ENCODE measurements at places on chromosomes 1 and 21. TPM values are rescaled to one million over a fixed set of nuclear protein-coding genes. Genes with fewer than 3 reads are reported as not detected.

Gene SPATA1
- not detected for total RNA-seq

Gene GRIK1
- 0.19 TPM for total RNA-seq

Gene KCNJ10
- total RNA-seq, result not detected

Gene G0S2
- 25.2 TPM for total RNA-seq

Gene WNT9A
- 2.4 TPM for total RNA-seq

GRCh38 chr21:19228226-19228625 is 824.6 kb upstream of the TMPRSS15 start:
- H3K27ac ChIP-seq, result no peak overlapping the region
- no peak overlapping the region for H3K4me3 ChIP-seq
- no peaks in the 10 kb centered on the region for H3K4me1 ChIP-seq
- H3K36me3 ChIP-seq, result no peaks in the 10 kb centered on the region
- no peaks in the 10 kb centered on the region for H3K27me3 ChIP-seq

GRCh38 chr1:193519922-193520321 is 333.5 kb upstream of the B3GALT2 start:
- no peak for DNase-seq
- no peaks in the 10 kb centered on the region for H3K4me1 ChIP-seq
- no peaks in the 10 kb centered on the region for H3K27me3 ChIP-seq

DNA sequence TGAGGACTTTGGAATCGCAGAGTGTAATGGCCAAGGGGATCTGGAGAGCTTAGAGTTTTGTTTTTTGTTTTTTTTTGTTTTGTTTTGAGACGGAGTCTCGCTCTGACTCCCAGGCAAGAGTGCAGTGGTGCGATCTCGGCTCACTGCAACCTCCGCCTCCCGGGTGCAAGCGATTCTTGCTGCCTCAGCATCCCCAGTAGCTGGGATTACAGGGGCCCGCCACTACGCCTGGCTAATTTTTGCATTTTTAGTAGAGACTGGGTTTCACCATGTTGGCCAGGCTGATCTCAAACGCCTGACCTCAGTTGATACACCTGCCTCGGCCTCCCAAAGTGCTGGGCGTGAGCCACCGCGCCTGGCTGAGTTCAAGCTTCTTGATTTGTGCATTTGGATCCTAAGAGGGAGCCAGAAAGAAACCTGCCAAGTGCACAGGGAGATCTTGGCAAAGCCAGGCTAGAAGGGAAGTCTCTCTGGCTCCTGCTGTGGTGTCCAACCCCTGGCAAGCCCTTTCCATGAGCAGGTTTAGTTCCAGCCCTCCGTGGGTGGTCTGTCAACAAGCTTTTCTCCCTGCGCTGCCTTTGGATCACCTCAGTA is 852 bp downstream of the FAAH start:
- H3K27me3 ChIP-seq, result no peaks in the 10 kb centered on the region
- H3K36me3 ChIP-seq, result no peaks in the 10 kb centered on the region
- peaks cover 46% of the 10 kb centered on the region for H3K4me1 ChIP-seq
- H3K4me3 ChIP-seq, result peak overlapping the region; percentile 51
- H3K27ac ChIP-seq, result peak overlapping the region; percentile 68
- no peak for DNase-seq

- no peak overlapping the region for H3K27ac ChIP-seq
- no peaks in the 10 kb centered on the region for H3K36me3 ChIP-seq
- H3K27me3 ChIP-seq, result no peaks in the 10 kb centered on the region
- H3K4me1 ChIP-seq, result no peaks in the 10 kb centered on the region
Measured at GRCh38 chr1:186615332-186615731, 64.9 kb downstream of the PTGS2 start.

- H3K27me3 ChIP-seq, result no peaks in the 10 kb centered on the region
- H3K4me1 ChIP-seq, result no peaks in the 10 kb centered on the region
- no peak overlapping the region for H3K27ac ChIP-seq
- no peak for DNase-seq
- H3K4me3 ChIP-seq, result no peak overlapping the region
Measured at GRCh38 chr1:89975540-89976125, 19.3 kb upstream of the ZNF326 start.

- peaks cover 10% of the 10 kb centered on the region for H3K36me3 ChIP-seq
- no peaks in the 10 kb centered on the region for H3K27me3 ChIP-seq
- H3K4me1 ChIP-seq, result peaks cover 14% of the 10 kb centered on the region
Measured at GRCh38 chr1:6460301-6461050, 5.5 kb downstream of the TNFRSF25 start.

- no peaks in the 10 kb centered on the region for H3K36me3 ChIP-seq
- no peak overlapping the region for H3K4me3 ChIP-seq
- DNase-seq, result no peak
- H3K4me1 ChIP-seq, result peaks cover 6% of the 10 kb centered on the region
Measured at GRCh38 chr1:77825131-77825709, 45.8 kb downstream of the MIGA1 start.

- H3K27me3 ChIP-seq, result no peaks in the 10 kb centered on the region
- no peak overlapping the region for H3K4me3 ChIP-seq
- H3K36me3 ChIP-seq, result peaks cover 9% of the 10 kb centered on the region
Measured at GRCh38 chr1:15916916-15917315, 59.0 kb downstream of the ZBTB17 start.

GRCh38 chr1:55631509-55631908 is 416.3 kb upstream of the USP24 start:
- no peaks in the 10 kb centered on the region for H3K36me3 ChIP-seq
- DNase-seq, result no peak
- no peaks in the 10 kb centered on the region for H3K27me3 ChIP-seq
- no peak overlapping the region for H3K4me3 ChIP-seq

DNA sequence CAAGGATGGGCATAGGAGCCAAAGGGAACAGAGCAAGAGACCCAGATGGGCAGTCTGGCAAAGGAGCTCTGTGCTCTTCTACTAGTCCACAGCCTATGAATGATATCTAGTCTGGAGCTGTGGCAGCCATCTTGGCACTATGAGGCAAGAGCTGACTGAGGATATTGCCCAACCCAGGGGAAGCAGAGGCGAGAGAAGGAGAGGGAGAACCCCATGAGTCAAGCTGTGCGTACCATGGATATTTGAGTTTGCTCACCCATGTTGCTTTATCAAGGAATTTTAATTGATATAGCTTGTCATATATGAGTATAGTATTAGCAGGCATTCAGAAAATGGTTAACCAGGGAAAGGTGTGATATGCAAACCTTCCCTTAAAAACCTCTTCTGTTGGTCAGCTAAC is 420.9 kb downstream of the PRDM2 start:
- no peaks in the 10 kb centered on the region for H3K4me1 ChIP-seq
- no peaks in the 10 kb centered on the region for H3K36me3 ChIP-seq
- H3K27me3 ChIP-seq, result peaks cover 4% of the 10 kb centered on the region
- DNase-seq, result no peak

DNA sequence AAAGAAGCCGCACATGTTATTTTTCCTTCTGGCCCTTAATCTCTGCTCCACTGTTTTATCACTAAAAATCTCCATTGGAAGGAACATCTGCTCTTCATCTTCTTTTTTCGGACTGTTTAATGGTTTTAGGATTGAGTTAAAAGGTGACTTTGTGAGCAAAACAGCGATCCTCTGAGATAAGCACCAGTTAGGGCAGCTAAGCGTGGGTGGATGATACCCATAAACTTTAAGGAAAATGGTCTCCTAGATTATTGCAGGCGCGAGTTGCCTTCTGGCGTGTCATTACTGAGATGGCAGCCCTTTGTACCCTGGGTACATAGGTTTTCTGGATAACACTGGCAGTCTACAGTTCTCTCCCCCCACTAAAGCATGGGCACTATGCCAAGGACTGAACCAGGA is 44.0 kb upstream of the HMGB4 start:
- H3K27me3 ChIP-seq, result no peaks in the 10 kb centered on the region
- H3K4me3 ChIP-seq, result no peak overlapping the region
- no peak overlapping the region for H3K27ac ChIP-seq
- peaks cover 6% of the 10 kb centered on the region for H3K4me1 ChIP-seq

DNA sequence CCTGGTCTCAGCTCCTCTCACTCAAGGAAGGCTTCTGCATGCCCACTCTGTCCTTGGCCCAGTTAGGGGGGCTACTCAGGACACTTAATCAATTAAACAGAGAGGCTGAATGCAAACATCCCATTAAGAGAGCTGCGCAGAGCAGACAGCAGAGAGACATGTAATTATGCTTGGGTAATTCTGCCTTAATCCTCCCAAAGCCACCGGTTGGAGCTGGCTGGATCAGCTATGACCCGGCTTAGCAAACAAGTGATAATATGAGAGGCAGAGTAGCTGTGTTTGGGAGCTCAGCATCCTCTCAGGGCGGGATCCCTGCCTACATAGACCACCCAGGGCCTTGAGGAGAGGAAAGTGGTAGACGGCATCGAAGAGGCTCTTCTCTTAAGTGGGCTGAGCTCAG is 183.2 kb downstream of the GRIK3 start:
- no peak overlapping the region for H3K4me3 ChIP-seq
- H3K27ac ChIP-seq, result no peak overlapping the region
- no peaks in the 10 kb centered on the region for H3K27me3 ChIP-seq

DNA sequence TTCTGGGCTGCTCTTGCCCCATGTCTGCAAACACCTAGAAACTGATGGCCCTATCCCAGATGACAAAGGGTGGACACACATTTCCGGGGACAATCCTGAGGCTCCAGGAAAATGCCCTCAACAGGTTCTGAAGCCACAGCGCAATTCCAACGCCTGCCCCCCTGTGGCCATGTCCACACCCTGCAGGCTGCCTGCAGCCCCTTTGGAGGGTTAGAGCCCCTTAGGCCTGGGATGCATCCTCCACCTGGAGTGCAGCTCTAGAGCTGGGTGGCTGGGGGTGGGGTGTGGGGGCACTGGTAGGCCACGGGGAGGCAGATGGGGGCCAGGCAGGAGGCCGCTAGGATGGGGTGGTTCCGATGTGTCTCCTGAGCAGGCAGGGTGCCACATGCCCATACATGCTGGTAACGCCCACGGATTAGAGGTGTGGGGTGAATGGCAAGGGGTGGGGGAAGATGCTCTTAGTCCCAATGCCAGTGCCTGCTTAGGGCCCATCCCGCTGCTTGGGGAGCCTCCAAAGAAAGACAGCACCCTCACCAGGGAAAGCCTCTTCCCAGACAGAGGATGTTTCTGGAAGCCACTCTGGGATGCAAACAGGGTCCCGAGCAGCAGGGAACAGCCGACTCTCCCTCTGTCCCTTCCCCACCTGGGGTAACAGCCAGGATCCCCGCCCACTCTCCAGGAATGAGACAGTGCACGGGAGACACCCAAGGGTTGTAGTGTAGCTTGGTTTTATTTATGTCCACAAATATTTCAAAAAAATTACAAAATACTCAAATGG is 34.0 kb downstream of the SLC45A1 start:
- H3K36me3 ChIP-seq, result peaks cover 16% of the 10 kb centered on the region
- H3K4me3 ChIP-seq, result no peak overlapping the region
- H3K4me1 ChIP-seq, result peaks cover 17% of the 10 kb centered on the region

DNA sequence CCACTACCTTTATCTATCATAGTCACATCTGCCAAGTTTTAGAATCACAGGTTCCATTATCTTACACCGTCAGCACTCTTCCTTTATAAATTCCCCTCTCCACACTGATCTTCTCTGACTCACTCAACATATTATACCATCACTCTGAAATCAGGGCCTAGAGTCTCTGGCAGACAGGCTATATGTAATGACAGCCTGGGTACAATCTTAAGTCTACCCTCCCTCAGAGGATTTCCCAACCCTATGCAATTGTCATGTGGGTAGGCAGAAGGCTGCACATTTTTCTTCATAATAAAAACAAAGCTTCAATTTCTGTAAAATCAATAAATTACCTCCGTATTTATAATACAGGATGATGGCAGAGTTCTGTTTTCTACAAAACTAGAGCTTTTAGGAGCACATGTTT is 138.0 kb downstream of the RERE start:
- DNase-seq, result no peak
- no peaks in the 10 kb centered on the region for H3K27me3 ChIP-seq
- H3K27ac ChIP-seq, result no peak overlapping the region
- peaks cover 63% of the 10 kb centered on the region for H3K4me1 ChIP-seq
- H3K4me3 ChIP-seq, result no peak overlapping the region

DNA sequence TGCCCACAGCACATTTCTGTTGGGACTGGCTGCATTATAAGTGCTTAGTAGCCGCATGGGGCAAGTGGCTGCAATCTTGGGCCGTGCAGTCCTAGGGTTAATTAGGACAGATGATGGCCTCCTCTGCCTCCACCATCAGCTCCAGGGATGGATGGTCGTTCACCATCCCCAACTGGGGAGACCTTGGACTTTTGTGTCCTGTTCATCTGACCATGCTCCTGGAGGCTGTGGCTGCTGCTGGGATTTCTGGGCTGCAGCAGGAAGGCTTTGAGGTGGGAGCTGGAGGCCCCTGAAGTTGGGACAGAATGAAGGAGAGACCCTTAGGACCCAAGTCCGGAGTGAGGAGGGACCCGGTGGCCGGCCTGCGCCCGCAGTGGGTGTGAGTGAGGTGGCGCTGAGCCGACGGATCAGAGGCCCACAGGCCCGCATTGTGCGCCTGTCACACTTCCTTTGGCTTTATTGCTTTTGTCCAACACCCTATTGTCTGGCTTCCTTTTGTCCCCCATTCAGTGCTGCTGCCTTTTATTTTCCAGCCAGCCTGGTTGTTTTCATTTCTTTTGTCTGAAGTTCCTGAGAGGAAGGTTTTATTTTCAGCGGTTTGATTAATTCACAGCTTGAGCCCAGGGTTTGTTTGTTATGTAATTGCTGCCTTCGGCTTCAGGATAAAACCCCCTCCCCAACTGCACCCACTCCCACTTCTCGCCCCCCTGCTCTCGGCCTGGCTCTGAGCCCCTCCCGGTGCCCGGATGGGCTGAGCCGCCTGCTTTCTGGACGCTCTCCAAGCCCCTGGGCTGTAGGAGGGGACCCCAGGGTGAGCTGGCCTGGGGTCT is 35.6 kb downstream of the SOX13 start:
- H3K4me1 ChIP-seq, result peaks cover 83% of the 10 kb centered on the region
- H3K27me3 ChIP-seq, result no peaks in the 10 kb centered on the region
- H3K4me3 ChIP-seq, result no peak overlapping the region
- H3K27ac ChIP-seq, result peak overlapping the region; percentile 60

GRCh38 chr1:236773919-236774318 is 21.2 kb upstream of the MTR start:
- H3K27ac ChIP-seq, result no peak overlapping the region
- H3K4me1 ChIP-seq, result no peaks in the 10 kb centered on the region
- H3K4me3 ChIP-seq, result no peak overlapping the region
- H3K27me3 ChIP-seq, result no peaks in the 10 kb centered on the region

GRCh38 chr1:153100245-153100644 is 5.9 kb upstream of the SPRR2E start:
- no peak overlapping the region for H3K4me3 ChIP-seq
- no peak for DNase-seq
- no peaks in the 10 kb centered on the region for H3K4me1 ChIP-seq
- no peaks in the 10 kb centered on the region for H3K36me3 ChIP-seq
- H3K27ac ChIP-seq, result peak overlapping the region; percentile 56

DNA sequence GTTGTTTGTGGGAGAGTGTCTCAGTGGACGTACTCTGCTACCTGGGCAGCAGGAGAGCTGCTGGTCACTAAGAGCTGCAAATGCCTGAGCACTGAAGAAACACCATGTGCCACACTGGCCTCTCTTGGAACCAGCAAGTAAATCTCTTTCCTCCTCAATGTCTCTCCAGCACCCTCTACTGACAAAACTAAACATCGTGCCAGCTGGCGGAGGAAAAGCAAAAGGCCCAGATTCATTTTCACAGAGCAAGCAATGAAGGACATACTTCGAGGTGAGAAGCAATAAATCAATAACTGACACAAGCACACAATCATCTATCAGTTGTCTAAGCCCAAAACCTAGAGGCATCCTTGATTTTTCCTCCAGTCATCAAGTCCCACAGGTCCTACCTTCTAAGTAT is 78.1 kb downstream of the RERE start:
- no peak overlapping the region for H3K4me3 ChIP-seq
- no peak for DNase-seq
- no peaks in the 10 kb centered on the region for H3K36me3 ChIP-seq
- no peaks in the 10 kb centered on the region for H3K4me1 ChIP-seq
- H3K27ac ChIP-seq, result no peak overlapping the region
- H3K27me3 ChIP-seq, result no peaks in the 10 kb centered on the region
